ENCODE measurements at places on chromosomes 11 and 22.

DNA sequence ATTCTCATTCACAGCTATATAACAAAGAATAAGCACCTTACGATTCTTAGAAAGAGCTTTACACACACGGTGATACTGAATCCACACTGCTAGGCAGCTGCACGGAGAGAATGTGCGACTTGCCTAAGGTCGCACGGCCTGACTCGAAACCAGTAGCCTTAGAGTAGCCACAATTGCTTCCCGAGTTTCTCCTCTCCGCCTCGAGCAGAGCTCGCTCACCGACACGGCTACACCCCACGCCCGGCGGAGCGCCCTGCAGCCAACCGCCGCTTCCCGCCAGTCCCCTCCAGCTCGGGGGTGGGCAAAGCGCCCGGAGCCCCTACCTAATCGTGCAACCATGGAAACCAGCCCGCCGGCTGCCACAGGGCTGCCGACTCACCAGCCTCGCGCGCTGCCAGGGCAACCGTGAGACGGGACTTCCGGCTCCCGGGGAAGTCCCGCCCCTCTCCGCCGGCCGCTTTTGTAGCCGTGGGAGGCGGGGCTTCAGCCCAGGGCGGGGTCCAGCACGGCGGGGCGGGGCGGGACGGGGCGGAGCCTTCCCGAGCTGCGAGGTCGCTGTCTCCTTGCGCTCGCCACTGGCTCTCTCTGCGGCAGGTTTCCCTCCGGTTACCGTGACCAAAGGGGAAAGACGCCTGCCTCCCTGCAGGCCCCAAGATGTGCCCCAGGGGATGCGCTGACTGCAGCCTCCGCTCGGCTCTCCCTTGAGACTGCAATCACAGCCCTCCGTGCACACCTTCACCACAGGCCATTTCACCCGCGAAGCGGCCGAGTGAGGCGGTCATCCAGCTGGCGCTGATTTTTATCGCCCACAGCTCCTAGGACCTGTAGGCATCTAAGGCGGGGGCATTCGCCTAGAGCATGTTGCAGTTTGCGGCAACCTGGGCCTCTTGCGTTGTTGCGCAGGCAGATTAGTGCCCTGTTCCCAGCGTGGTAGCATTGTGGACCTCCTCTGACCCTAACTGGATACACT is 1.1 kb downstream of the BSCL2 start:
- DNase-seq = peak; percentile 95

GRCh38 chr22:17890245-17890671 is 116.0 kb upstream of the BID start:
- DNase-seq = no peak

- DNase-seq = no peak
Observed at GRCh38 chr11:28903716-28904115, 795.5 kb downstream of the METTL15 start.

DNA sequence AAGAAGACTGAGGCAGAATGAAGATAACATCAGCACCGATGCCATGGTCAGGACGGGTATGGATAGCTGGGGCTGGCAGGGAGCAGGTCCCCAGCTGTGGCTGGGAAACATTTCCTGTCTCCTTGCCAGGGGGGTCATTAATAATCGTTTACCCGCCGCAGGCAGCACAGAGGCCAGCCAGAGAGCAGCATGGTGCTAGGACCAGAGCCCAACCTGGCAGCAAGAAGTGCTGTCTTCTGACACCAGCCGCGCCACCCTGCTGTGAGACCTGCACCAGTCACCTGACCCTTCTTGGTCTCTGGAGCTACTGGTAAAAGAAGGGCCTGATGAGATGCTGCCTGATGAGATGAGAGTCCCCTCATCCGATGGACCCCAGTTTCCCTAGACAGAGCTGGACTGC is 36.3 kb downstream of the PDE2A start:
- DNase-seq = no peak

DNA sequence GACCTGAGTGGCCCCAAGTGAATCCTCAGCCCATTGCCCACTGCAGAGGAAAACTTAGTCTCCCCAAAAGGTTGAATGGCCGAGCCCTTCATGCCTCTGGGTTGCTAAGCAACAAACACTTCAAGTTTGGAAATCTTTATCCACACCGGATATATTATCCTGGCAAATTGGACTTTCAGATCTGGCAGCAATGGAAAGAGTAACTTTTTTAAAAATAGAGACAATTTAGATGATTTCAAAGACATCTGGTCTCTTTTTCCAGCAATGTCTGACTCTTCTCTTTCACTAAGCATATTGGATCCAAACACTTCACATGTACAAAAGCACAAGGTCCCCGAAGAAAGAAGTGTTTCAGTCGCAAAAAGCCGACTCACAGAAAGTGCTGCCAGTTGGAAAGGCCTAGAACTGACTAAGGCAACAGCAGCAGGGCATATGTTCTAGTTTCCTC is 505.3 kb downstream of the SOX6 start:
- DNase-seq = no peak

DNA sequence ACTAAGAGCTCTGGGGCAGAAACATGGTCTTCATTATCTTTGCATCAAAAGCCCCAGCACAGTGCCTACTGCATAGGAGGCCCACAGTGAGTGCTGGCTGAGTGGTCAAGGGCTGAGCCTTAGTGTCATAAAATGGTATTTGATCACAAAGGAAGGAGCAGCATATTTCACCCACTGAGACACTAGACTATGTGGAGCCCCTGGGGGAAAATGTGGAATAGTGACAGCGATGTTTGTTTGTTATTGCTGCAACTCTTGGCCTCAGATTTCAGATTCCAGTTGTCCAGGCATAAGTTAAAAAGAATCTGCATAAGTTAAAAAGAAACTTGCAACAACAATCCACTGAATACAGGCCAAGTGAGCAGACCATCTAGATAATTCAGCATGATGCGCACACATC is 7.0 kb downstream of the KIRREL3 start:
- no peak for DNase-seq

GRCh38 chr11:67371189-67371910 is 2.0 kb downstream of the CLCF1 start:
- peak; percentile 28 for DNase-seq

DNA sequence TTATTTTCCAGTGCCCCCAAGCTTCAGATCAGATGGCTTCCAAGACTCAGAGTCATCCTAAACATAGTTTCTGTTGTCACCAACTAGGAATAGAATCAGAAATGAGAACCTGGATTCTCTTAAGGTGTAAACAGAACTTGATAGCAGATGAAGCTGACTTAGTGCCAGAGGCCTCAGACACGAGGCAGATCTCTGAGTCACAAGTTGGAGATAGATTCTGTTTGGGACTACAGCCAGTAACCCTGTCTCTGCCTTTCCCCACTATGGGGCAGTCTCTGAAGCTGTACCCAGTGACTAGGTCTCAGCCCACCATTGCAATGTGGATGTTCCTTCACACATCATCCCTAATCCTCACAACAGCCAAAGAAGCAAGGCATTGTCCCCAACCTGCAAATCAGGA is 25.4 kb downstream of the NEU3 start:
- DNase-seq = no peak

DNA sequence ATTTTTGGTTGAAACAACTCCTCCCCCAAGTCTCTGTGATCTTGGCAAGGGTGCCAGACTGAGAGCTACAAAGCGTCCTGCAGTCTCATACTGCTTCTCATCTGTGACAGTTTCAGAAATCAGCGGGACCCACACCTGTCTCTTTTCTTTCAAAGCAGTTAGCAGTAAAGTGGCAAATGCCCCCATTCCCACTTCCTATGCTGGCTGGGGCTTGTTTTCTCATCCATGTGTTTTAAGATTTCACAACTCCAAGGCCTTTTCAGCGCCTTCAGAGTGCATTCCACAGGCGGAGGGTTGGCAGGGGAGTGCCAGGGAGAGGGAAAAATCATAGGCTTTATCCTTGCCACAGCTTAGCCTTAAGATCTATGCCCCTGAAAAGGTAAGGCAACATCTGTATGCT is 493.5 kb downstream of the OPCML start:
- DNase-seq = no peak

- DNase-seq = no peak
Observed at GRCh38 chr22:40583053-40583741, 53.3 kb downstream of the MRTFA start.

GRCh38 chr11:66912361-66912760 is 45.8 kb downstream of the PC start:
- DNase-seq = no peak

DNA sequence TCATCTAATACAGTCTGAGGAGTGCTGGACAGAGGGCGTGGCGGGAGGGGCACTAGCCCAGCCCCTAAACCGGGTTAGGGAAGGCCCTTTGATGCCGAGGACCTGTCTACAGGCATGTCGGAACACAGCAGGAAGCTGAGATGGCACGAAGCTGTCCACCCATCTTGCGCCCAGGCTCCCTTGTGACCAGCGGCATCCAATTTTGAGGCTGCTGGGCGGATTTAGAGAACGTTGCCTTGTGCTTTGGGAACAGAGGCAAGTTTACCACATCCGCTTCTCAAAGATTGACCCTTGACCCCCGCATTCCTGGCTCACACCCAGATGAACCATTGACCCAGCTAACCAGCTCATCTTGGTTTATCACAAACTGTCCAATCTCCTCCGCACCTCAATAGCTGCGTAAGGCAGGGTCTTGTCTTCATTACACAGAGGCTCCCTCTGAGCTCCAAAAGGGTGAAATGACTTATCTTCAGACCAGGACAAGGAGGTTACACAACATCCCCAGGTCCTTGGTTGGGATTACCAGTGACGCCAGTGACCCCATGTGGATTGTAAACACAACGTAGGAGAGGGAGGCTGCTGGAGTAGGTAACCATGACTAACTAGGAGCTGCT is 4.5 kb downstream of the FAM83F start:
- no peak for DNase-seq

- DNase-seq = no peak
Observed at GRCh38 chr11:62573006-62573591, 592 bp downstream of the EEF1G start.

GRCh38 chr11:106133529-106133928 is 56.1 kb downstream of the AASDHPPT start:
- no peak for DNase-seq

GRCh38 chr11:116059919-116060318 is 555.7 kb upstream of the CADM1 start:
- DNase-seq = no peak

DNA sequence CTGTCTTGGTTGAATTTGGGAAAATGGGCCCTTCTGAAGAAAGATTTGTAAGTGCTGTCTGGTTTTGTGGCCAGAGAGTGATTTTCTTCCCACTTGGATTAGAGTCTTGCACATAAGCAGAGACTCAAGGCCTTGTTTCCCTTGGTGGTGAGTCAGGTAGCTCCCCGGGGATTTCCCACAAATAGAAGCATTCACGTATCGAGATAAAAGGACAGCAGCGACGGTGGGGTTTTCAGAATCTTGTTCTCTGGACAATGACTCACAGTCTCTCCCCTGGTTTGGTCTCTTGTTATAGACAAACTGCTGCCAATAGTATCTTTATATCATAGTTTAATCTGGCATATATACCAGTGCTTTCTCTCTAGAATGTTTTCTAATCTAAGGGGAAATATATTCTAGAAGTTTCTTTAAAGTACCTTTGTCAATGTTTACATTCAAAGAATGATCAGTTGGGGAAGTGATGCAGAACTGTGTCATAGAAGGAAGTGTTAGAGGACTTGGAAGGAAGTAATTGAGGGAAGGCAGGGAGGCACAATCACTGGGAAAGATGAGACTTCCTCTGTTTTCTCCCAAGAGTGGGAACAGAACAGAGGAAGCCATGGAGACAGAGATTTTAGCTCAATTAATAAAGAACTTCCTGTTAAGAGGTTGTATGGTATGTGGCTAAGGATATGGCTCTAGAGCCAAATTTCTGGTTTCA is 18.1 kb downstream of the POLA2 start:
- peak; percentile 16 for DNase-seq

GRCh38 chr11:21495879-21496278 is 697.0 kb upstream of the ANO5 start:
- DNase-seq = no peak

- DNase-seq = no peak
Observed at GRCh38 chr11:103582351-103582909, 454.0 kb upstream of the DDI1 start.

DNA sequence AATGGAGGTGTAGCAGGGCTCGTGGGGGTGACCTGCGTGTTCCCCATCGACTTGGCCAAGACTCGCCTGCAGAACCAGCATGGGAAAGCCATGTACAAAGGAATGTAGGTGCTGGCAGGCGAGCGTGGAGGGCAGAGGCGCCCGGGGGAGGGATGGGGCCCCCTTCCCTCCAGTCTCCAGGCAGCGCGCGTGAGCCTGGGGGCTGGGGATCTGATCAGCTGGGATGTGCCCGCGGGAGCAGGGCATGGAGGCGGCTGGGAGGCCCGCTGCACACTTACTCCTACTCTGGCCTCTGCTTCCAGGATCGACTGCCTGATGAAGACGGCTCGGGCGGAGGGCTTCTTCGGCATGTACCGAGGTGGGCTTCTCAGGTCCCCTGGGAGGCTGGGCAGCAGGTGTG is 17.8 kb downstream of the SLC25A18 start:
- no peak for DNase-seq

GRCh38 chr11:110023711-110024110 is 69.5 kb upstream of the ZC3H12C start:
- no peak for DNase-seq

DNA sequence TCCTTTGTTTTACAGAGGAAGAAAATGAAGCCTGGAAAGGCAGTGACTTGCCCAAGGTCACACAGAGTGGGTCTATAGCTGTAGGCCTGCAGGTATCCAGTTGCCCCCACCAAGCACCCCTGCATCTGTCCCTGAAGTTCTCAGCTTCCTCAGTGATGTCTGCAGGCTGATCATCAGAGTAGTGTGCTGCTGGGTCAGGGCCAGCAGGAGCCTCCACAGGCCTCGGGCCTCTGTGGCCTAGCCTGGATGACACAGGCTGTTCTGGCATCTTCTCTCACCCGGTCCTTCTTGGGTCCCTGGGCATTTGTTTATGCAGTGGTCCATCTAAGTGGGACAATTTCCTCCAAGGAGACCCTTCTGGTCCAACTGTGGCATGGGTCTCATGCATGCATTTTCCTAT is 74.8 kb upstream of the E2F8 start:
- DNase-seq = no peak

GRCh38 chr11:14980854-14981253 is 8.7 kb upstream of the CALCA start:
- DNase-seq = no peak

GRCh38 chr11:129375751-129376657 is at the start of gene BARX2:
Gene BARX2, plus strand, starts transcription at chr11:129375848. Its CDS starts 188 bp downstream, at chr11:129376036.
- DNase-seq = no peak

GRCh38 chr11:2526808-2527381 is 82.1 kb downstream of the KCNQ1 start:
- no peak for DNase-seq

DNA sequence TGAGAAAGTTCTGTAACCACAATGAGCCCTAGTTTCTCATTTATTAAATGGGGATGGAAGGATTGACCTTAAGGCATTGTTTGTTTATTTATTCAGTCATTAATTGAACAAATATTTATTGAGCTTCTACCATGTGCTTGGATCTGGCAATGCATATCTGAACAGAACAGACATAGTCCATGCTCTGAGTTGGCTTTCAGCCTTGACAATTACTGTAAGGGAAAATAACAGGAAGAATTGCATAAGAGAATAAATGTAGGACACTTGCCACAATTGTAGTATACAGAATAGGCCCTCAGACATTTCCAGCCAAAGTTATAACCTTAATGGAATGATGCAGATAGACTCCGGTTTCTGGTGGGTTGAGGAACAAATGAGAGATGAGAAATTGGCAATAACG is 160.5 kb upstream of the TTC12 start:
- DNase-seq = no peak

Data from effector CD4-positive, alpha-beta T cell (primary cell).